ENCODE measurements at places on chromosomes 11 and 22.
A peak's percentile ranks its signal among the peaks of the same experiment; 100 is the strongest.

GRCh38 chr11:19938169-19938856 lies 222.0 kb downstream of the DBX1 start:
- no peak for DNase-seq

DNA sequence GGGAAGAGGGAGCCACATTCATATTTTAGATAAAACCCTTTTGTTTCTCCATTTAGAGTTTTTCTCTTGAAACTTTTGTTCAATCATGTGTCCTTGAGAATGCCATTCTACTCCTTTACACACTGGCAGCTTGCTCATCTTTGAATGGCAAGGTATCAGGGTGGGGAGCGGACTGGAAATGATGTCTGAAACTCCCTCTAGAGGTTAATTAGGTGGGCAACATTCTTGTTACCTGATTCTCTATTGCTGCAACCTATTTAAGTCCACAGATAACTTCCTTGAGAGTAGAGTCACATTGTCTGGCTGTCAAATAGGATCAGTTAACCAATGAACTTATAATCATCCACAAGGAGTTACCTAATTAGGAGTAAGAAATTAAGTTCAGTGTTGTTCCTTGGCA lies 533.6 kb upstream of the API5 start:
- DNase-seq: no peak

- DNase-seq: no peak
These were observed 684.0 kb upstream of the CCDC90B start for GRCh38 chr11:83970061-83970671.

DNA sequence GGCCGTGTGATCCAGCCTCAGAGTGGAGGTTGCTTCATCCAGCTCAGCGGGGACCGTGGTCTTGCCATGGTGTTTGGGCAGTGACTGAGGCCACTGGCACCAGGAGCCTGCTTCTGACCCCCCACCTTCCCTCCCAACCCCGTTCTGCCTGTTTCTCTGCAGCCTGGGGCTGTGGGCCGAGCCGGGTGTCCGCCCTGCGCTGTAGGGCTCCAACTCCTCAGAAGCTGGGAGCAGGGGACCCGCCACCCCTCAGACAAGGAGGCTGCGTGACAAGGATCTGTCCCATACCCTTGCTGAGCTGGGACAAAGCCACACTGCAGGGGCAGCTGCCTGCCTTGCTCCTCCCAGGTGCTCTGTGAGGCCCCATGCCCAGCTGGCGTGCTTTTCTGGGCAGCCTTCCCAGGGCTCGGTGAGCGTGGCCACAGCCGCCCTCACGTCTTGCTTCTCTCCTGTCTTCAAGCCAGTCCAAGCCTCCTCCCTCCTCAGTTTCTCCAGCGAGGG lies 11.7 kb upstream of the ARFGAP3 start:
- DNase-seq: no peak

DNA sequence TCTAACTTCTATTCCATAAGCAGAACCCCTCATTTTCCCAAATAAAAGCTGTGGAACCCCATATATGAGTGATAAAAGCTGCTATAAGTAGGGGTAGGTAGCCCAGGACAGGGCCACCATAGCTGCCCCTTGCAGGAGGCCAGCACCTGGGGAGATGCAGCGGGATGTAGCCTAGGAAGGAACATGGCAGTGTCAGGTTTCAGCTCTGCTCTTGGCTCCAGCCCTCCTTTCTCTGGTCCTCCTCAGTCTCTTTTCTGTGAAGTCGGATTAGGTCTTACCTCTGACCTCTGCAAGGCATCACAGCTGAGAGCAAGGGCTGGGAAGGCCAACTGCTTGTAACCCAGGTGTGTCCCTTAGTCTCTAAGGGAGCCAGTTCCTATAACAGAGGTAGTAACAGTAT lies 135.6 kb downstream of the NAV2 start:
- no peak for DNase-seq

DNA sequence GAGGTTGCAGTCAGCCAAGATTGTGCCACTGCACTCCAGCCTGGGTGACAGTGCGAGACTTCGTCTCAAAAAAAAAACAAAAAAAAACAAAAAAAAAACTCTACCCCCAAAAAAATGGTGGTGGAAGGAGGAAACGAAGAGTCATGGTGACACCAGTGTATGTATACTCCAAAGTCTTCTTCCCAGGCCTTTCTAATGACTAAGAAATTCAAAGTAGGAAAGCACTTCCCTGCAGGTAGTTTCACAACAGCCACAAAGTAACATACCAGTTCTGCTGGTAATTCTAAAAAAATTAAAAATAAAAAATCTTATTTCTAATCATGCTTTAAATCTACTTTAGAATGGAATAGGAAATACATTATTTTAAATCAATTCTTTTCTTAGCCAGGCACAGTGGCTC lies 72.6 kb downstream of the DENND5A start:
- DNase-seq: no peak

DNA sequence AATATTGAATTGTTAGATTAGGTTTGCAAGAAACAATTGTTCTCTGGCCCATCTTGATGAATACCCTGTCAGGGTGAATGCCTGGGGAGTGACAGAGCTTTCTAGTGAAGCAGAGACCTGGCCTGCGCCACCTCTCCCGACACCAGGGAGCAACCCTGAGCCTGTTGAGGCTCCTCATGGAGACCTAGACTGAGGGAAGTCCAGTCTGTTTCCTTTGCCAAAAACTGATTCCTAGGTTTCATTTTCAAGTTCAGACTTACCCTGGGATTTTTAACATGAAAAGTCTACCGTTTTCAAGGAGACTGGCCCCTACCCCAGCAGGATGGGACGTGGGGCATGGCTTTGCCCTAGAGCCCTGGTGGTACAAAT lies 173.7 kb upstream of the SORL1-AS1 start:
- no peak for DNase-seq

- DNase-seq: peak; percentile 50
These were observed 2.7 kb upstream of the NEAT1 start for GRCh38 chr11:65419772-65420481.

GRCh38 chr11:118156531-118157185 lies 4.0 kb upstream of the SCN4B start:
- peak; percentile 21 for DNase-seq

GRCh38 chr22:42895541-42895981 lies 38.5 kb upstream of the ARFGAP3 start:
- no peak for DNase-seq

DNA sequence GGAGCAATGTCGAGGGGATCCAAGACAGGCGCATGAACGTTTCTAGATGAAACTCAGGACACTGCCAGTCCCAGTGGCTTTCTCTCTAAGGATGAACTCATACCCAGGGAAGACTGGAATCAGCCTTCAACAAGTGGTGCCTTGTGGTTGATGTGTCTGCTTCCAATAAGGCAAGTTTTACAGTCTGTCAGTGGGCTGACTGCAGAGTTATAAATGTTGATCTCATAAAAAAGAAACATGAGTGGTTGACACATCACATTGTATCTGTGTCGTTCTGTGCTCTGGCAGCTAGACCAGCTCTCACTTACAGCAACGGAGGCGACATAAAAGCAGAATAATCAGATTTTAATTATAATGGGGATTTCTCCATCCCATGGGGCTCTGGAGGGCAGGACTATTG lies 96.7 kb downstream of the SNX19 start:
- no peak for DNase-seq

DNA sequence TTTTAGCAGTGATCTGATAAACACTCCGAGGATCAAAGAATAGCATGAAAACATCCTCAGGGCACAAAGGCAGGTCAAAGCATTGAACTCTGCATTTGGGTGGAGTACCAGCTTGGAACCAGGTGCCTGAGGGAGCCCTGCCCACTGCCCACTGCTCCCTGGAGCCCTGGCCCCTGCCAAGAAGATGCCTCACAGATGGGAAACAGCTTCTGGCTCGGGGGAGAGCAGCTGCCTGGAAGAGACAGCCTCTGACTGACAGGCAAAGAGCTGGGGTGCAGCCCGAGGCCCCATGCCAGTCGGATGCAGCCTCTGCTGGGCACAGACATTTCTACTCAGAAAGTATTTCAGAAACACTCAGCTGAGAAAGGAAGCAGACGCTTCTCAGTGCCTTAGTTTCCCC lies 13.2 kb downstream of the LMO1 start:
- no peak for DNase-seq

- no peak for DNase-seq
These were observed 50.3 kb downstream of the TRIOBP start for GRCh38 chr22:37747080-37747714.

- DNase-seq: no peak
These were observed 161.4 kb downstream of the BRD1 start for GRCh38 chr22:49666146-49666809.

DNA sequence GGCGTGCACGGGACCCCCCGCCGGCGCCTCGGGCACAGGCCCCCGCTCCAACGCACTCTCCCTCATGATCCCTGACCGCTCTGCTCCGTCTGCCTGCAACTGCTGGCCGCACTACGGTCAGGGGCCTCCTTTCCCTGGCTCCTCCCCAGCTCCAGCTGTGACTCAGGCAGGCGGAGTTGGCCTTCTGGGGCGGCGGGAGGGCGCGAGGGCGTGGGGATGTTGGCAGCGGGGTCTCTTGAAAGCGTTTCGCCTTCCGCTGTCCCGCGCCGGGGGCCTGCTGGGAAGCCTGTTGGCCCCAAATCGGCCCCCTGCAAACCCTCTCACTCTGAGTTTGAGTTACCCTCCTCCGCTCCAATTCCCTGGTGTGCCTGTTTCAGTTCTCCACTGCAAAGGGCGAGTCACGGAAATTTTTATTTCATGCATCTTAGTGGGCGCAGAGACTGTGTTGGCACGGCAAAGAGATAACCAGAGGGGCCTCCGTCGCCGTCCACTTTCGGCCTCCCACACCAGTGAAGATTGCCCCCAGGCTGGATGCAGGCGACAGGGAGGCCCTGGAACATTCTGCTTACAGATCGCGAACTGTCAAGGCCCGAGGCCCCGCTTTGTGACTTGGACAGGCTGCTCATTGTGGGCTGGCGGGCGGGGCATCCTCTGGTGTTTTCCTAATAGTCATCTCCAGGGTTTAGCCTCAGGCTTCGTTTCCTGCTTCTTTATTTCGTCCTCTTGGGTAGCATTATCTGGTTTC lies at the start of gene CAVIN3:
Gene CAVIN3, minus strand, starts transcription at position 91 of the 745 bp plus-strand sequence. Its CDS starts 25 bp downstream, at position 66.
- DNase-seq: peak; percentile 6

GRCh38 chr11:118895093-118896039 lies 11.7 kb downstream of the CXCR5 start:
- DNase-seq: peak; percentile 55

DNA sequence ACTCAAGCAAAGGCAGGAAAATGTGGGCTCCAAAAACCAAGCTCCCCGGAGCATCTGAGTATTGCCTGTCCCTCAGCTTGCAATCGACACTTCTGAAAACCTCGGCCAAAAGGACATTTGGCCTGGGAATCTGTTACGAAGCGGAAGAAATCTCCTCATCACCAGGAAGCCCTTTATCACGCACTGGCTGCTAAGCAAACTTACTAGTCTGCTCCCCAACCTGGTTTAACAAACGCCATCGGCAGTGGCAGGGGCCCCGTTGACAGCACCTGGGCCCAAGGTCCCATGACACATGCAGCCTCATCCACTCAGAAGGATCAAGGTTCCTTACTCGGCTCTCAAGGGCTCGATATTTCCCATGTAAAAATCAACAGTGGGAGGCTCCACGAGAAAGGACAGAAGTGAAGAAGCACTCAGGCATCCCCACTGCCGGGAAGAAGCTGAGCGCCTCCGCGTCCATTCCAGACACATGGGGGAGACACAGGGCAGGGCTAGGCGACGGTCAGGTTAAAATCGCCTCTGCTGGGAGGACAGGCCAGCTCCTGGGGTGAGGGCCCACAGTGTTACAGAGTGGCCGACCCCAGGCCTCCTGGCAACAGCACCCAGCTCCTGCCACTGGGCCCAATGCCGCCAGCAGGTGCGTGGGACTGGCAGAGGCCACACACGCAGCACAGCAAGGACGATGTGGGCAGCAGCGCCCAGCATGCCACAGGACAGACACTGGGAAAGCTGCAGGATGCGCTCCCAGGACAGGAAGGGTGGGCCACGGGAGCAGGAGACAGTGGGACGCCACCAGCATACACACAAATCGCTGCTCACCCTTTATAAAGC lies 27.1 kb downstream of the BRD1 start:
- DNase-seq: no peak

GRCh38 chr22:48192071-48192470 lies 1429.6 kb downstream of the TBC1D22A start:
- no peak for DNase-seq

- DNase-seq: no peak
These were observed 413.8 kb upstream of the ARHGAP42 start for GRCh38 chr11:100273066-100273815.

DNA sequence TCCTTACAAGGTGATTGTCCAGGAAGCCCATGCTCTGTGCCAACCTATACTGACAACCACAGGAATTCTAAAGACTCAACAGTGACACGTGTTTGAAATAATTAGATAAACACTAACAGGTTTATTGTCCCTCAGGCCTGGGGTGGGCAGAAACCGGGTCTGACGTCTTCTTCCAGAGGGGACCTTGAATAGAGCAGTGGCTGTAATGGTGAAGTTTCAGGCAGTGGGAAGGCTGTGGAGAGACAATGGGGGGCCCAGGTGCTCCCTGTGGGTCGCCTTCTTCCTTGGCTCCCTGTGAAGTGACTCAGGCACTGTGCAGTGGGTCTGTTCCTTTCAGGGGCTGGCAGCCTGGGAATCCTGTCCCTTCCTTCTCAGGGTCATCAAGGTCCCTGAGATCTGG lies 54.6 kb downstream of the OTOG start:
- no peak for DNase-seq

DNA sequence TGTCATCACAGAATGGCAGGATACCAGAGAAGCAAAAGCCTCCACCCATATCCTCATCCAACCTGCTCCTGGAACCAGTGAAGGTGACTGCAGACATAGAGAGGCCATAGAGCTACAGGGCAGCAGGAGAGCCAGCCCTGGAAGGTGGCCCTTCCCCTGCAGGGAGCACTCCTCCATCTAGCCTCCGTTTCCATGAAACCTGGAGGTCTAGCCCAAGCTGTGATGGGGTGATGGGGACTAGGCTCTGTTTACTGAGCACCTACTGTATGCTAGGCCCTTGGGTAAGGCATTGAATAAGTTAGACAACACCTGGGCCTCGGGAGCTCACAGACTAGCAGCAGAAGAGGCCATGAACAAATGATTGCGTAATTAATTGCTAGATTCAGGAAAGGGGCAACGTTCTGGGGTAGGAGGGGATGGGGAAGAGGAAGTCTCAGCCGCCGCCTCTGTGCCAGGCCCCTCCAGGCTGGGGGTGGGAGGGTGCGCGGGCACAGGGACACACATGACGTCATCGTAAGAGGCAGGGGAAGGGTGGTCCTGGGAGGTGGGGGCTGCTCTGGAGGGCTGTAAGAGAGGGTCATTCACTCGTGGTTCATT lies 784 bp upstream of the SYNGR1 start:
- DNase-seq: no peak

- no peak for DNase-seq
These were observed 305.9 kb downstream of the CADM1 start for GRCh38 chr11:115198321-115198741.

- DNase-seq: no peak
These were observed 20.7 kb upstream of the CDC42EP2 start for GRCh38 chr11:65293909-65294381.

DNA sequence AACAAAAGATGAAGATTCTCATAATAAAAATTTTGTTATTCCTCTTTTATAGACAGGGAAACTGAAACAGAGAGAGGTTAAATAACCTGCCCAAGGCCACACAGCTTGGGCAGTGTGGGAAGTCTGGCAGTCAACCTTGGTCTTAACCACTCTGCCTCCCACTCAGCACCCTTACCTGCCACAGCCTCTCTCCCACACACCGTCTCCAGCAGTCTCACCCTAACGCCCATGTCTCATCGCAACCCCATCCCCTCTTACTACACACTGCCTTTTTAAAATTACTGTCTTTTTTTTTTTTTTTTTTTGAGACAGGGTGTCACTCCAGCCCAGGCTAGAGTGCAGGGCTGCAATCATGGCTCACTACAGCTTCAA lies 25.0 kb downstream of the ARRB1 start:
- peak; percentile 23 for DNase-seq

GRCh38 chr11:1130276-1131032 lies 27.3 kb upstream of the MUC5AC start:
- DNase-seq: no peak
